Activated CD4-positive, alpha-beta T cell treated with anti-CD3 and anti-CD28 coated beads, Interleukin-2, amount 50 U/mL, for 48 hours (primary cell): ENCODE measurements at places on chromosomes 13 and 19.

DNA sequence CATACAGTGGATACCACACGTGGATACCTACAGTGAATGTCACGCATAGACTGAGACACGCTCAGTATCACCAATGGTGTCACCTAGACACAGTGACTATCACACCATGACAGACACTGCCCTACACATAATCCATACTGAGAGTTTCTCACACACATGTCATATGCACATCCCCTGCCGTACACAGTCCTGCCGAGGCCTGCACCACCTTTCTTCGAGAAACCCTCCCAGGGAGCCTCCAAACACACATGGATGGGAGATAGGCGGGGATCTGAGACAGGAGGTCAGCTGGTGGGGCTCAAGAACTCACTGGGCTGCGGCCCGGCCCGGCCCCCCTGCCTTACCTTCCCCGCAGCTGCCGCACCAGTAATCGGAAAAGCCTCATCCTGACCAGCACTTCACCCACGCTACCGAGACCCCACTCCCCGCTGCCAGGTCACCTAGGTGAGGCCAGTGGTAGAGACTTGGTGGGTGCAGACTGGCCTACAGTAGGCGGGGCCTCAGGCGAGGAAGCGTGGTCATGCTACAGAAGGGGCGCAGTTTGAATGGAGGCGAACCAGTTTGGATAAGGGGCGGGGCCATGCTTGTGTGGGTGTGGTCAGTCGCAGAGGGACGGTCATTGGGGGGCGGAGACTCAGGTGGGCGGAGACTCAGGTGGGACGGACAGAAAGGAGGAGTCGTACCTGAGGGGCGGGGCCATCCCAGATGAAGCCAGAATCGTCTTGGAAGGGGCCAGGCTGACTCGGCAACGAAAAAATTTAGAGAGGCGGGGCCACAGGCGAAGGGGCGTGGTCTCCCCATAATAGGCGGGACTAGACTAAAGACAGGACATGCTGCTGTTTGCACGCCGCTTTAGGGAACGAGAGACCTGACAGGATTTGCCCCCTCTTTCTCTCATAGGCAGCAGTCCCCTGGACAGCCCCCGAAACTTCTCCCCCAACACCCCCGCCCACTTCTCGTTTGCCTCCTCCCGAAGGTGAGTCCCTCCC, 2.1 kb downstream of the MAST1 start:
- peak; percentile 65 for DNase-seq

- no peak for DNase-seq
Measured at GRCh38 chr19:29810504-29810871, 1.3 kb upstream of the CCNE1 start.

DNA sequence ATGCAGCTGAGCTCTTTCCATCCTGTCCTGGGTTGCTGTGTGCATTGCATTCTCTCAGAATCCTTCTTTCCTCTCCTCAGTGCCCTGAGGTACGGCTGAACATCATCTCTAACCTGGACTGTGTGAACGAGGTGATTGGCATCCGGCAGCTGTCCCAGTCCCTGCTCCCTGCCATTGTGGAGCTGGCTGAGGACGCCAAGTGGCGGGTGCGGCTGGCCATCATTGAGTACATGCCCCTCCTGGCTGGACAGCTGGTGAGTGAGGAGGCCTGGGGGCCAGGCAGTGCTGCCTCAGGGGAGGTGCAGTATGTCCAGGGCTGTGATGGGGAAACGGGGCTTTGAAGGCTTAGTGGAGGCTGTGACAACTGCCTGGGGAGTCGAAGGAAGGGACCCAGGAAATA, 29.8 kb downstream of the PPP2R1A start:
- DNase-seq: no peak

- no peak for DNase-seq
Measured at GRCh38 chr13:74129500-74130191, 4.6 kb downstream of the KLF12 start.

DNA sequence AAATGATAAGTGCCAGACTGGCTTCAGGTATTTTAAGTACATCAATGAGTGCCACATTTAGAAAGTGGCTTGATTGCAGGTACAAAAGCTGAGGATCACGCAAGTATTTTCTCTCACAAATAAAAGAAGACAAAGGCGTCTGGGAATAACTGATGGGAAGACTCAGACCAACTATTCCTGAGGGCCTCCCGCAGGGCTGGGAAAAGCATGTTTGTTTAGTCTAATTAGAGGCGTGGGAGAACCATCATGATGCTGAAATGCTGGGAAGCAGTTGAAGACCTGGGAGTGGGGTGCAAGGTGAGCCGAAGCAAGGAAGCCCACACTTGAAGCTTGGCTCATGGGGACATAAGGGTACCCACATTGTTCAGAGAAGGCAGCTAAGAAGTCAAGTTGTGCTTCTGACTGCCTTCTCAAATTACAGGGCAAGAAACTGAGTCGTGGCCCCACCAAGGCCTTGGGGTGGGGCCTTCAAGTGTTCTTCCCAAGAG, 536.0 kb downstream of the MYO16 start:
- DNase-seq: no peak

DNA sequence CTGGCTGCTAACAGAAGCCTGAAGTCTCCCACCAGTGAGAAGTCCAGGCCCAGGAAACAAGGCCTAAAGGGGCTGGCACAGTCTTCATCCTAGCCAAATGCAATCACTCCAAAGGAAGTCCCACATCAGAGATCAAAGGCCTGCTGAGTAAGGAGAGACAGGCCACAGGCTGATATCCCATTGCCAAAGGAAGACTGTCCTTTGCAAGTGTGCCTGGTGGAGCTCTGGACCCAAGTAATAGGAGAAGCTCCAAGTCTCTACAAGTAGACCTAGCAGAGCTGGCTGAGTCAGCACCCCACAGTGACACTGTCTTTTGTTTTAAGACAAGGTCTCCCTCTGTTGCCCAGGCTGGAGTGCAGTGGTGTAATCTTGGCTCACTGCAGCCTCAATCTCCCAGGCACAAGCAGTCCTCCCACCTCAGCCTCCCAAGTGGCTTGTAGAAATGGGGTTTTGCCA, 4.5 kb downstream of the DBP start:
- no peak for DNase-seq

DNA sequence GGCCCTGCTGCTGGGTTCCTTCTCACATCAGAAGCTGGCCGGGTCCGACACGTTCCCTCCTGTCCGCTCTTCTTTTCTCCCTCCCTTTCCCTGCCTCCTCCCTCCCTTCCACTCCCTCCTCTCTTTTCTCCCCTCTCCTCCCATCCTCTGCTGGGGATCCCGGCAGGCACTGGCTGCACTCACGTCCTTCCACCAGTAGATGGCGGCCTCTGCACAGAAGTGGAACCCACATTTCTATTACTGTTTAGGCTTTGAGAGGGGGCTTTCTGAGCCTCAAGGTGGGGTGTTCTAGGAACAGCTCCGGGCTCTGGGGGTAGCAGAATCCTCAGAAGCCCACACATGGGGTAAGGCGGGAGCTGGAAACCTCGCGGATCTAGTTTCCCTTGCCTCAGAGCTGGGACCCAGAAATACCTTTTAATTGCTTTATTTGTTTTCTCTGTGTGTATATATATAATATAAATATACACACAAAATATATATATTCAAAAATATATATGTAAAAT, 294.2 kb downstream of the ZNF536 start:
- peak; percentile 52 for DNase-seq

DNA sequence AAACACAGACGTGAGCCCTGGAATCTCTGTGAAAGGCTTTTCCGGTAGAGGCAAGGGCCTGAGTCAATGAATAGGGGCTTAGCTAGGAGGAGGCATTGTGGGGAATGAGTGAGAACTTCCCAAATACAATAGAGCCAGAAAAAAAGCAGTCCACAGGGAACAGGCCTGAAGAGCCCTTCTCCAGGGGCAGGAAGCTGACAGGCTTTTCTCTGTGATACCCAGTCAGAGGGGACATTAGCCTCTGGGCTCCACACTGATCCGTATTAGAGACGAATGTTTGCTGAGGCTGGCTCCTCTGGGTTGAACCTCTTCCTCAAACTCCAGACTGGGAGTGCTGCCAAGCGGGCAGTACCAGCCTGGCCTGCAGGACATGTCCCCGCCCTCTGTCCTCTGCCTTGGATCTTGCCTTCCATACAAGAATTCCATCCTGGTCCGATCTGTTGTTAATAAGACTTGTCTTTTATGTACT, 2.3 kb downstream of the DHRS12 start:
- DNase-seq: no peak

GRCh38 chr19:54168174-54168917, 4.6 kb downstream of the TMC4 start:
- peak; percentile 98 for DNase-seq

DNA sequence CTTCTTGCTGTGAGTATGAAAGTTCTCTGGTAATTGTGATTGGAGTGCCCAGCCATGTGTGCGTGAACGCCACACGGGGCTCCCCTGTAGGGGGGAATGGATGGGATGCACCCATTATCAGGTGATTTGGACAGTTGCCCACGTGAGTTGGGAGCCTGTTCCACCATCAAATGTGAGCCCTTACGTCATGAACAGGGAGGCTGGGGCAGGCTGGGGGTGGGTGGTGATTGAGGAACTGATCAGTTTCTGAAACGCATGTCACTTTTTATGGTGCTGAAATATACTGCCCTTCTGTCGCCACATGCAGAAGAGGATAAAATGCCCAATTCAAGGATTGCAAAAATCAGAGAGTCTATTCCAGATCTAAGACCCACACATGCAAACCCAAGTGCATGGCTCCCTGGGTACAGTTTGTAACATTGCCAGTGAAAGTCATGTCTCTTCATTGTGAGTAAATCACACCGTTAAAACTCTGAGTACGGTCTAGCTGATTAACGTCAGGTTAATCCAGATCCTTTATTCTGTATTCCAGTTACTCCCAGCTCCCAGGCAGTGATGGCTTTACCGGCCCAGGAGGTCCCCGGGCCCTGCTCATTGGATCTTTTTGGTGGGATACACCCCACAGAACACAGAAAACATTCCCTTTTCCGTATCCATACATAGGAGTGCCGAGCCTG, 90.2 kb downstream of the RAB20 start:
- no peak for DNase-seq

DNA sequence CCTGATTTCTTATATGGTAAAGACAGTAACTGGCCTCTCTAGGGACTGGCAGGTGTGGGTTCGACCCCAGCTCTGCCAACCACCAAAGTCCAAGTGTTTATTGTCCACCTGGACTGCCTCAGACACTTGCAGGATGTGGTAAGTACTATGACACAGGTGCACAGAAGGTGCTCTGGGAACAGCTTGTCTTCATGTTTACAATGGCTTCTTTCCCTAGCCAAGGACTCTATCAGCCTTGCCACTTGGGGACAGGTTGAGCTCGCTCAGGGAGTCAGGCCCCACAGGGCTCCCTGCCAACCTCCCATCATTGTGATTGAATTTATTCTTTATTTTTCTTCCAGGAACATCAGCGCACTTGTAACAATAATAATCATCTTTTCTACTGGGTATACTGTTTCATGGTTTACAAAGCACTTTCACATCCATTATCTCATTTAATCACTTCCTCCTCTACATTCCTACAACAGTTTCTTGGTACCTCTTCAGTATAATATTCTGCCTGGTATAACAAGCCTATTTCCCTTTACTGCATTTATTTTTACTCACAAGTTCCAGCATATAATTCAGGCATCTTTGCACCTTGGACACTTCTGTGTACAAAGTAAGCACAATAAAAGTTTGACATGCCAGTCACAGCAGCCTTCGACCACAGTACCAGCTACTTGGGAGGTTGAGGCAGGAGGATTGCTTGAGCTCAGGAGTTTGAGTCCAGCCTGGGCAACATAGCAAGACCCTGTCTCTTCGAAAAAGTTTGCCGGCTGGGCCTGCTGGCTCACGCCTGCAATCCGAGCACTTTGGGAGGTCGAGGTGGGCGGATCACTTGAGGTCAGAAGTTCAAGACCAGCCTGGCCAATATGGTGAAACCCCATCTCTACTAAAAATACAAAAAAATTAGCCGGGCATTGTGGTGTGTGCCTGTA, 24.2 kb upstream of the GATAD2A start:
- DNase-seq: no peak

- no peak for DNase-seq
Measured at GRCh38 chr19:2556221-2557092, 80.5 kb downstream of the GADD45B start.

DNA sequence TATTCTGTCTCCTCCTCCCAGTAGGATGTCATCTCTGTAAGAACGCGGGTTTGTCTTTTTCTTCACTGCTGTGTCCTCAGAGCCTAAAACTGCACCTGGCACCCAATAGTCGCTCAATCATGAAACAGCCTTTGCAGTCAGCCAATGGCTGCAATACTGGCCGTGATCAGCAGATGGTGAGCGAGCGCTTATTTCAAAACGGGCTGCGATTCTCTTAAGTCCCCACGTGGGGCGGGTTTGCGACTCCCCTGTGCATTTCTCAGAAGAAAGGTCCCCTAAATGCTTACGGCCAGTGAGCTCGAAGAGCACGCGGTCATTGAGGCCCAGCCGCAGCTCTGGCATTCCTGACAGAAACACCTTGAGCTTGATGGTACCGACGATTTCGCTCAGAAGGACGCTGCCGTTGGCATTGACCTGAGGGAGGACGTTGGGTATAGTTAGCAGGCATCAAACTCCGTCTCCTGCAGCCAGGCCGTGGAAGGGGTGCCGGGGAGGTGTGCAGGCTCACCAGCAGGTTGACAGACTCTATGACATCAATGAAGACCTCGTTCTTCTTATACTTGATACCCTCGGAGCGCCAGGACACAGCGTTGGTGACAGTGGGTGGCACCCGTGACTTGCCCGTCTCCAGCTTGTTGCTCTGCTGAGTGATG, 6.0 kb downstream of the AP1M2 start:
- peak; percentile 95 for DNase-seq

- DNase-seq: peak; percentile 30
Measured at GRCh38 chr19:19562665-19563347, 24.7 kb downstream of the CILP2 start.

- DNase-seq: no peak
Measured at GRCh38 chr13:40231751-40232150, 434.7 kb downstream of the FOXO1 start.

DNA sequence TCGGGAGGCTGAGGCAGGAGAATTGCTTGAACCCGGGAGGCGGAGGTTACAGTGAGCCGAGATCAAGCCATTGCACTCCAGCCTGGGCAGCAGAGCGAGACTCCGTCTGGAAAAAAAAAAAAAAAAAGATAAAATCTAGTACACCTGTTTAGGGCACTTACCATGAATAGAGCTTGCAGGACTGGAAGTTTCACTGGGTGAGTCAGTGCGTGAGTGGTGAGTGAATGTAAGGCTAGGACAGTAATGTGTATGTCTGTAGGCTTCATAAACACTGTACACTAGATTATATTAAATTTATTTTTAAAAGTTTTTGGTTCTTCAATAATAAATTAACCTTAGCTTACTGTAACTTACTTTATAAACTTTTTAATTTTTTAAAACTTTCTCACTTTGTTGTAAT, 22.9 kb downstream of the PPP5C start:
- no peak for DNase-seq
